ENCODE measurements at places on chromosomes 2 and 18. TPM values are rescaled to one million over a fixed set of nuclear protein-coding genes. Genes with fewer than 3 reads are reported as not detected.

DNAJB2 gene
- total RNA-seq = 50.6 TPM

KLHL14 gene
- total RNA-seq = 0.24 TPM

ERICH2 gene
- total RNA-seq = 0.72 TPM

C18orf54 gene
- 1.7 TPM for total RNA-seq

SLC9A4 gene
- 2.7 TPM for total RNA-seq

HOXD8 gene
- total RNA-seq = 1.7 TPM

FAM237A gene
- total RNA-seq = not detected

DSG3 gene
- total RNA-seq = 215 TPM

DOCK10 gene
- total RNA-seq = 0.48 TPM

EMILIN1 gene
- total RNA-seq = 0.24 TPM

C2orf80 gene
- total RNA-seq = not detected

PJVK gene
- total RNA-seq = not detected

KLHL30 gene
- 0.85 TPM for total RNA-seq

ETAA1 gene
- total RNA-seq = 18.5 TPM

TWIST2 gene
- total RNA-seq = 8.5 TPM

MOCOS gene
- total RNA-seq = 15.9 TPM

STON1 gene
- 0.21 TPM for total RNA-seq

SCYGR4 gene
- total RNA-seq = not detected

FER1L5 gene
- under 0.01 TPM for total RNA-seq

REG1A gene
- total RNA-seq = not detected

CRYGC gene
- not detected for total RNA-seq

ATP6V1C2 gene
- total RNA-seq = 0.43 TPM

EPHA4 gene
- 5.8 TPM for total RNA-seq

L3MBTL4 gene
- total RNA-seq = 1.9 TPM

SERPINB12 gene
- total RNA-seq = 0.48 TPM

ST6GAL2 gene
- total RNA-seq = under 0.01 TPM

MRO gene
- not detected for total RNA-seq

FBXO11 gene
- total RNA-seq = 41.1 TPM

ERMN gene
- not detected for total RNA-seq

SLC4A3 gene
- 5.3 TPM for total RNA-seq

ALK gene
- total RNA-seq = not detected

MOGAT1 gene
- total RNA-seq = not detected

HRH4 gene
- 0.64 TPM for total RNA-seq

STPG4 gene
- total RNA-seq = not detected

MDH1B gene
- 0.48 TPM for total RNA-seq

MROH2A gene
- not detected for total RNA-seq

IL36RN gene
- total RNA-seq = 8.4 TPM

MORN2 gene
- 7.7 TPM for total RNA-seq

DCC gene
- total RNA-seq = under 0.01 TPM

REEP1 gene
- 0.24 TPM for total RNA-seq

CDK15 gene
- not detected for total RNA-seq

Data from tracheal epithelial cell (primary cell).